Osteoblast (primary cell): ENCODE measurements at places on chromosomes 5 and 9. TPM values are rescaled to one million over a fixed set of nuclear protein-coding genes. Genes with fewer than 3 reads are reported as not detected.

Gene LIFR
- 33.6 and 39.8 TPM in 2 replicates for total RNA-seq

Gene TMEM171
- 8.0 TPM in 2 replicates for total RNA-seq

GRCh38 chr9:127494304-127494702 is 43.0 kb downstream of the LRSAM1 start:
- no peak overlapping the region for H3K4me3 ChIP-seq
- H3K27ac ChIP-seq, result peak overlapping the region; percentile 86
- peak; percentile 63 for DNase-seq
- no peaks in the 10 kb centered on the region for H3K27me3 ChIP-seq
- peaks cover 34% of the 10 kb centered on the region for H3K4me1 ChIP-seq
- H3K36me3 ChIP-seq, result peaks cover 50% of the 10 kb centered on the region

Gene GABRA6
- not detected in 2 replicates for total RNA-seq

DNA sequence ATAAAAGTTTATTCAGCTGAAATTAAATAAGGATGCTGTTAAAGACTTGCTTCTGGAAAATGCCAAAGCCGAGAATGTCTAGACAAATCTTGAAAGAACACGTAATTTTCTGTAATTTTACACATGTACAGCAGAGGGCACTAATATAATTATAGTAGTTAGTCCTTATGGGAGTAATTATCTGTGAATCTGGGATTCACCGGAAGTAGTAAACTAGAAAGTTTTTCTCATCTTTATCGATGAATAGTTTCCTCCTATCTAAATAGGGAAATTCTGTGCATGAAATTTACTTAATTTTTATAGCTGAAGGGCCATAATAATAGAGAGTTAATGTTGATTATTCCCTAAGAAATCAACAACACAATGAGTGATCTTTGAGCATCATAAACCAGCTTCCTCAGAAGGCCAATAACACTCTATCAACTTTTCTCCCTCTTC is 18.4 kb upstream of the CNTLN start:
- H3K4me1 ChIP-seq, result peaks cover 4% of the 10 kb centered on the region
- H3K4me3 ChIP-seq, result peak overlapping the region; percentile 41
- no peaks in the 10 kb centered on the region for H3K27me3 ChIP-seq
